ENCODE measurements at places on chromosomes 7 and 10.

GRCh38 chr7:51255036-51255435, 61.6 kb downstream of the COBL start:
- no peak for DNase-seq

- DNase-seq: no peak
Measured at GRCh38 chr7:1020849-1021251, 23.5 kb upstream of the GPR146 start.

GRCh38 chr10:125259651-125260050, 99.3 kb upstream of the CTBP2 start:
- DNase-seq: no peak

GRCh38 chr7:159140170-159140910, 4.3 kb downstream of the VIPR2 start:
- DNase-seq: no peak

DNA sequence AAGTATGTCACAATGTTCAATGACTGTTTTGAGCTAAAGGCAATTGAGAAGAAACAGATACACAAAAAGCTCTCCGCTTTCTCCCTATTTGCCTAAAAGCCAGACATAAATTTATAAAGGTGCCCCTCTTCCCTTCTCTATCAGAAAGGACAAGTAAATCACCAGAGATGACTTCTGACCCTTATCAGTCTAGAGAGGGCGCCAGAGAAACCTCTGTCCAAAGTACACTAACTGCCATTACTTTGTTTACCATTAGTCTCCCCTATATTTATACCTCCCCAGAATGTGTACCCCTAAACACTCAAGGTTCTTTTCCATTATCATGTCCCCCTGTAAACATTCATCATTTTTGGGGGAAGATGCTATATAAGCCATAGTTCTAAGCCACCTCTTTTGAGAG, 49.3 kb downstream of the TPK1 start:
- no peak for DNase-seq

Data from activated CD8-positive, alpha-beta memory T cell treated with anti-CD3 and anti-CD28 coated beads for 1 hour (primary cell).